ENCODE measurements at places on chromosomes 1 and 21.

DNA sequence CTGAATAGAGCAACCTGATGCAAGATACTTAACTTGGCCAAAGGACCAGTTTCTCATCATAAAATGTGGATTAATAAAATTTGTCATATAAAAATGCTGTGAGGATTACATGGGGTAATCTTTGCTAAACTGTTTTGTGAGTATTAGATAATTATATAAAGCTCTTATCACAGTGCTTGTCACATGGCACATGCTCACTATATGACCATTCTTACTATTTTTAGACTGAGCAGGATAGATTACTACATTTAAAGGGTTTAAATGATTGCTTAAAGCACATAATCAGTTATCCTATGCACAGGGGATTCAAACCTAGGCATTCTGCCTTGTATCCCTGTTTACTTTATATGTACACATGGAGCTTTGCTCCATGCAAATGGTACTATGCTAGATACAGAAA, 82.9 kb upstream of the COL24A1 start:
- DNase-seq: no peak

DNA sequence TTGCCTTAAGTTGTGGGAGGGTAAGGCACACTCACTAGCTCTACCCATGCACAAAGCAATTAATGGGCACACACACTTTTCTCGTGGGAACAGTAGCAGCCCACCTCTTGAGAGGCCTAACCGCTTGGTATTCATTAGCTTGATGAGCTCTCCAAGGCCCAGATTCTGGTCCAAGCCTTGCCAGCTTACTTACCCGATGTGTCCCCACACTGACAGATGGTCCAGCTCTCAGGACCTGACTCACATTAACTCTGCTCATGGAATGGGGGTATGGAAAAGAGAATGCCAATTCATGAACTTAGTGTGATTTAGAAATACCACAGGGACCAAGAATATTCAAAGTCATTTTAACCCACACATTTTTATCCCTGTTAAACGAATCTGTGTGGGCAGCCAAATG, 106.8 kb upstream of the CACHD1 start:
- no peak for DNase-seq

DNA sequence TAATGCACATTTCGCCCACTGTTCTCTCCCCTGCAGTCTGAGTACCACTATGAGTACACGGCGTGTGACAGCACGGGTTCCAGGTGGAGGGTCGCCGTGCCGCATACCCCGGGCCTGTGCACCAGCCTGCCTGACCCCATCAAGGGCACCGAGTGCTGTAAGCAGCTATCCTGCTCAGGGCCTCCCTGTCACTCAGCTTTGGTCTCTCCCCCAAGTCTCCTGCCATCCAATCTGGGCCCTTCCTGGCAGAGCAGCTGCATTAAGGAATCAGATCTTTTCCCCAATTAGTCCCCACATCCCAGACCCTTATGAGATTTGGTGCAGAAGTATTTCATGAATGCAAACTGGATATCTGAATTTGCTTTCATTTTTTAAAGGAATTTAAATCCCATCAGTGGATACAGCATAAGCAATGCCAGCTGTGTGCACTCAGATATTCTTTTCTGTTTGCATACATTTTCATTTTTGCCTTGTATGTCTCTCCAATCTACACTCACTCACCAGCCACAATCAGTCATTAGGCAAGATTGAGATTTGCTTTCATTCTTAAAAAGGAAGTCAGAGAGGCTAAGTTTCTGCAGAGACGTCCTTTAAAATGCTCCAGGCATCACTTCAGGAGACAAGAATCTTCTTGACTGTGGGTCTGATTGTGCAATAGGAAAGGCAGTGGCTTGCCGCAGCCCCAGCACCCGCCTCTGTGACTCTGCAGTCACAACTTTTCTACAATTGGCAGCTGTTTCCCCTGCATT, 48.1 kb downstream of the ELAPOR1 start:
- no peak for DNase-seq

DNA sequence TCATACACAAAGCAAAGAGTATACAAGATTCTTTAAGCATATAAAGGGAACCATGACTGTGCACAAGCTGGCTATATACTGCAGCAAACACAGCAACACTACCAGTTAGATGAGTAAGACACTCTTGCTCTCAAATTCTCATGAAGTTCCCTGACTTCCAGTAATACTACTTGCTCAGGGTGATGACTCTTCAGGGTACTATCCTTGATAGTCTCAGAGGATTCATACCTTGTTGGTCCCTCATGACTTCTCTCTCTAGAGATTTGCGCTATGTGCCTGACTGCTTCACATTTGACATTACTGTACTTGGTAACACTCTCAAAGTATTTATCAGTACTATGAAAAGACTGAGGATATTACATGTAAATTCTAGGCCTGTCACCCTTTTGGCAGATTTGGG, 159.8 kb upstream of the ZRANB2 start:
- no peak for DNase-seq

DNA sequence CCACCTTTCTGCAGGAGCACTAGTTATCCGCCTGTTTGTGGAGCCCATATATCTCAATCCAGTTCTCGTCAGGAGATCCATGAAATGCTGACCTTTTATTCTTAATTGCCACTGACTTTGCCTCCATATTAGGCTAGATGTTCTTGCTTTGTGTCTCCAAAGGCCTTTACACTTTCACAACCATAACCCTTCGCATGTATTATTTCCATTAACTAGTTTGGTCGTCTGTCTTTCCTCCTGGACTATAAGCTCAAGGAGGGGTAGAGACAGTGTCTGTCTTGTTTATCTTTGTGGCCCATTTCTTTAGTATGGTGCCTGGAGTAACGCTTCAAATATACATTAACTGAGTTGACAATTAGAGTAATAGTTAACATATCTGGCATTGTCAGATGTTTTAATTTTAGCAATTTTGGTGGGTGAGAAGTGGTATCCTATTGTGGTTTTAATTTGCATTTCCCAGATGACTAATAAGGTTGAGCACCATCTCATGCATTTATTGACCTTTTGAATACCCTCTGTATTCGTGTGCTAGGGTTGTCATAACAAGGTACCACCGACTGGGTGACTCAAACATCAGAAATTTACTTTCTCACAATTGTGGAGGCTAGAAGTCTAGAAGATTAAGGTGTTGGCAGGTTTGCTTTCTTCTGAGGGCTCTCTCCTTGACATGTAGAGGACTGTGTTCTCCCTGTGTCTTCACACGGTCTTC, 21.7 kb upstream of the IL12RB2 start:
- no peak for DNase-seq

- no peak for DNase-seq
Measured at GRCh38 chr21:46606427-46606813, 1.5 kb upstream of the S100B start.

- no peak for DNase-seq
Measured at GRCh38 chr1:156691665-156692440, 13.5 kb downstream of the CRABP2 start.

- no peak for DNase-seq
Measured at GRCh38 chr1:174266476-174266875, 107.2 kb downstream of the RABGAP1L start.

GRCh38 chr21:32786826-32787225, 15.3 kb upstream of the PAXBP1 start:
- no peak for DNase-seq

DNA sequence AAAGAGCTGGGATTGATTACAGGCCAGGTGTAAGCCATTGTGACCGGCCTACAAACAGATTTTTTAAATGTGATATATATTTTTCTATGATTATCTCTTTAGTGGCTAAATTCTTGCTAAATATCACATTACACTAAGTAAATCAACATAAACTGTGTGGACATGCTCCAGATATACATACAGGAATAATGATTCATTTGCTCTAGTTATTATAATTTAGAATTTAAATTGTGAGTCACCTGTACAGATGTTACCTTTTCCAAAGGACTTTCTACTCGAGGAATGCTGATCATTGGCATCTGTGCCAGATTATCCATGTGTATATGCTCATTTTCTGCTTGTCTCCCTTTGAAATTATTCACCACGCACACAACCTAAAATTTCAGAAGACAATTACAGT, 90.1 kb downstream of the PLPPR5 start:
- no peak for DNase-seq

- no peak for DNase-seq
Measured at GRCh38 chr1:215635827-215636226, 68.7 kb downstream of the KCTD3 start.

GRCh38 chr1:67651031-67651430, 34.0 kb upstream of the GADD45A start:
- DNase-seq: no peak

DNA sequence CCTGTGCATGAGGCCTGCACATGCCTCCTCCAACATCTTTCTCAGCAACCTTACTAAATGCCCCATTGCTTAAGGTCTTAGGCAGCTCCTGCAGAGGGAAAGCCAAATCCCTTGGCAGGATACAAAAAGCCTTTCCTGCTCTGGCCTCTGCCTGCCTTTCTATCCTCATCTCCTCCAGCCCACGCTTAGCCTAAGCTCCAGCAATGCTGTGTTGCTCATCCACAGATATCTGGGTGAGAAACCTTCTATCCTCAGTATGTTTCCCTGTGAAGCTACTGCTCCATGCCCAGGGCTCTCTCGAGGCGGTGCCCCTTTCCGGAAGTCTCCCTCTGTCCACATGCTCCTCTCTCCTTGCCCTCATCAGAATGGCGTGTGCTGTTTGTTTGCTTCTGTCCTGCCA, 37.0 kb upstream of the CCSAP start:
- no peak for DNase-seq

GRCh38 chr21:29423099-29423870, 124.6 kb downstream of the BACH1 start:
- DNase-seq: no peak

GRCh38 chr1:110196917-110197765, 13.0 kb upstream of the KCNC4 start:
- DNase-seq: peak; percentile 17

DNA sequence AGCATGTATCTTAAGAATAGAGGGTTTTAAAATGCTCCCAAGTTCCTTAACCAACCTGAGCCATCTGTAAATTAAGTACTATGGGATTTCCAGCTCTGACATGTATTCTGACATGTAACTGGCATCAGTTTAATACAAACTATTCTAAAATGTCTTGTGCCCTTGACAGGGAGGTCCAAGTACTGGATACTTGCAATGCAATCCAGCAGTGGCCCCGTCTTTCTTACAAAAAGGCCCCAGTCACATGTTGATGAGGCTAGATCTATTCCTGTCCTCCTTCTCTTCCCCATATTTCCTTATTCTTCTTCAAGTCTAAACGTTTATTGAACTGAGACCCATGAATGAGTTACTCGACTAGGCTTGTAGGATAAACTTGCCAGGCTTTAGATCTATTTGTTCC, 46.4 kb downstream of the MRPL39 start:
- DNase-seq: no peak
